ENCODE measurements at places on chromosomes 2 and 18.

- DNase-seq: no peak
Measured at GRCh38 chr2:212842544-212843185, 304.1 kb upstream of the ERBB4 start.

GRCh38 chr2:104859766-104860450 lies 6.0 kb downstream of the POU3F3 start:
- DNase-seq: no peak

GRCh38 chr2:110124939-110125691 lies 9.5 kb upstream of the MALL start:
- DNase-seq: no peak

- no peak for DNase-seq
Measured at GRCh38 chr2:11534071-11534745, 363 bp downstream of the GREB1 start.

GRCh38 chr2:197280015-197280702 lies 30.4 kb downstream of the ANKRD44 start:
- DNase-seq: no peak

GRCh38 chr2:211923019-211923418 lies 615.6 kb downstream of the ERBB4 start:
- DNase-seq: no peak

DNA sequence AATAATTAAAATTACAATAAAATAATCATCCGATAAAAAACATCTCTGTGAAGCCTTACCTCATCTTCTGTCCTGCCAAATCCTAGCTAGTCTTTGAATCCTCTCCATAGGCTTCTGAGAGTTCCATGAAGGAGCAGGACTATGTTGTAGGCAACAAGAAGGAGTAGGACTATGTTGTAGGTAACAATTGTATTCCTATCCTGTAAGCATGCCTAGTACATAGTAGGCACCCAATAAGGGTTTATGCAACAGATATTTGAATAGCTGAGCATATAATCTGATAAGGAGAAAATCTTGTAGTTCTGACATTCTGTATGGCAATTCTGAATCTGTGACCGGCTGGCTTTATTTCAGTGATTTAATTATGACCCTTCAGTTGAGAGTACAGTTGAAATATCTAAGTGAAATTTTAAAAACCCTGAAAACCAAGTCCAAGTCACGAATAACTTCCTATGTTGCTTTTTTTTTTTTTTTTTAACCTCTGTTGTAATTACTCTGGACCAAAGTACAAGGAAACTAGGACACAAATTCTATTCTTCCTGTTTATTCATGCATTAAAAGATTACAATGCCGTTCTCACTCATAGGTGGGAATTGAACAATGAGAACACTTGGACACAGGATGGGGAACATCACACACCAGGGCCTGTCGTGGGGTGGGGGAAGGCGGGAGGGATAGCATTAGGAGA lies 27.8 kb downstream of the VWA3B start:
- no peak for DNase-seq

Data from NCI-H510A (cell line).